ENCODE measurements at places on chromosomes 7 and 10.
A peak's percentile ranks its signal among the peaks of the same experiment; 100 is the strongest.

GRCh38 chr10:86104156-86104555 lies 262.4 kb downstream of the GRID1 start:
- no peak for DNase-seq

DNA sequence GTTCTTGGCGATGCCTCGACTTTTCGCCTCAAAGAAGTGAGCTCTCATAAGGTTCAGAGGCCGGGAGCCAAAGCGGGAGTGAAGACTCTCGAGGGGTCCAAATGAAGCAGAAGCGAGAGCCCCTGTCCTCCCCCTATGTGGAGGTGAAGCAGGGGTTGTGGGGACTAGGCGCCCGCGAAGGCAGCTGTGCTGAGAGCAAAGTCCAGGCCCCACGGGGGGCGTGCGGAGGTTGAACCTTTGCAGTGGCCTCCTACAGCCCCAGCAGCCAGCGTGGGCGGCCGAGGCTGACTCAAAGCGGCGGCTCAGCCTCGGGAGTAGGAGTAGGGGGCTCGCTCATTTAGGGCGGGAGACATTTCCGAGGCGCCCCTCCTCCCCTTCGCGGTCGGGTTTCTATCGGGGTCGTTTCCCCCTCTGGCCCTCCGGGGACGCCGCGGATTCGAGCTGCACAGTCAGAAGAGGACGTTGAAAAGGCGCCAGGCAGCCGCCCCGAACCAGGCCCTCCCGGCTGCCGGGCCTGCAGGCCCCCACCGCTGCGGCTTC lies 553 bp upstream of the ADD3 start:
- DNase-seq, result no peak

DNA sequence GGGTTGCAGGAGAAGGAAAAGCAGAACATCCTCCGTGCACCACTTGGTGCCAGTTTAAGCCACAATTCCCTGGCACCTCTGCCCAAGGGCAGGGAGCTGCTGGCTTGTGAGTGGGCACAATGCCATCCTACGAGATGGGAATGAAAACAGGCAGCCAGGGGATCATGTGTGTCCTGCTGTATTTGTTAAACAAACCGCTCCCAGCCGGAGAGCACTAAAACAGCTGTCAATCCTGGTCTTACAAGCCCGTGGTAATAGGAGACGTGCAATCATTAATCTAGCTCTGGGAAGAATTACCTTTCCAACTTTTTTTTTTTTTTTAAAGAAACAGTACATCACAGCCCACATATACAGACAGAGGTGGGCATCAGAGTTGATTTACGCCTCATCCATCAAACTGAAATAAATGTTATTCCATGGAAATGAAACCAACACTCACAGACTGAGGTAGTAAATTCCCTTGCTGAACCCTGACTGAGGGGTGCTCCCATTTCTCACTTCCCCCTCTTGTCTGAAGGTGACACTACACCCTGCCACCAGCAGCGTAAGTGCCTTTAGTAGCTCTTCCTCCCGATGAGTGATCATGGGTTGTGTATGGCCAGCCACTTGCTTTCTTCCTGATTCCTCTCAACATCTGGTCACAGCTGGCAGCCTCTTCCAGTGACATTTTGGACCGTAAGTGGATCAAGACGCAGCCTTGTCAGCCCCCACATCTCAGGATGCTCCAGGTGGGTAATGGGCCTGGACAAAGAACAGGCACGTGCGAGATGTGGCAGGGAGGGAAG lies 143.8 kb downstream of the TEX36 start:
- DNase-seq, result no peak

GRCh38 chr10:104328646-104328895 lies 9.7 kb downstream of the ITPRIP start:
- no peak for DNase-seq

GRCh38 chr7:105218939-105219770 lies 169.6 kb downstream of the SRPK2 start:
- DNase-seq, result peak; percentile 14

GRCh38 chr7:45682836-45683555 lies 108.8 kb downstream of the ADCY1 start:
- DNase-seq, result peak; percentile 44

GRCh38 chr7:29300026-29300480 lies 105.5 kb downstream of the CHN2 start:
- DNase-seq, result peak; percentile 50

GRCh38 chr10:81759111-81759510 lies 115.9 kb upstream of the NRG3 start:
- no peak for DNase-seq

DNA sequence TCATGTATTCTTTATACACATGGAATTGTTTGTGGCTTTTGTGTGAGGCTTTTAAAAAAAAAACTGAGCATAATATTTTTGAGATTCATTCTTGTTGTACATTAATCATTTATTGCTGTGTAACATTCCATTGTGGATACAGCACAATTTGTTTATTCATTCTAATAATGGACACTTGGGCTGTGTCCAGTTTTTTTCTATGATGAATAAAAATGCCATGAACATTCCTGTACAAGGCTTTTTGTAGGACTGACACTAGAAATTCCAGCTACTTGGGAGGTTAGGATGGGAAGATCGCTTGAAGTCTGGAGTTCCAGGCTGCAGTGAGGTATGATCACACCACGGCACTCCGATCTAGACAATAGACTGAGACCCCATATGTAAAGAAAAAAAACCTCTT lies 254.3 kb upstream of the CACNA2D1 start:
- DNase-seq, result peak; percentile 50

DNA sequence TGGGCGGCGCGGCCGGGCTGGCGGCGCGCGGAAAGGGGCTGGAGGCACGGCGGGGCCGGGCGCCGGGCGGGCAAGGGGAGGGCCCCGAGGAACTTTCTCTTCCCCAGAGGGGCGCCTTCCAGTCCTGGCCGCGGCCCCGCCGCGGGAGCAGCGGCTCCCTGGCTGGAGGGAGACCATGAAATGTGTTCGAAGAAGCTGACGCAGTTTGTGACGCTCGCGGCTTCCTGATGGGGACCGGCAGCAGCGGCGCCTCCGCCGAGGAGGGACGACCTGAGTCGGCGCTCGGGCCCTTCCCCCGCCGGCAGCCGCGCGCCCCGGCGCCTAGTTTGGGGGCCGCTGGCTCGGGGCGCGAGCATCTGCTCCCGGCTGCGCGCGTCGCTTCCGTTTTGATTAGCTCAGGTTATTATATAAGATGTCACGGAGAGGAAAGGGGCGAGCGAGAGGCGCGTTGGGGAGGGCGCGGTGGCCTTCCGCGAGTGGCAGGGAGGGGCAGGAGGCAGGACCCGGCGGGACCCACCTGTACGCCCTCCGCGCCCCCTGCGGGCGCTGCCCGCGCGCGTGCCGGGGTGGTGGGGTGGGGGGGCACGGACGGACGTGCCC lies 57.1 kb upstream of the PCGF5 start:
- DNase-seq, result peak; percentile 65

GRCh38 chr10:82397854-82398253 lies 522.9 kb downstream of the NRG3 start:
- DNase-seq, result no peak

- DNase-seq, result no peak
These were observed 545.3 kb downstream of the CNTNAP2 start for GRCh38 chr7:146661929-146662328.
